Transverse colon (tissue), 4 donors: ENCODE measurements at places on chromosomes 3 and 15. TPM values are rescaled to one million over a fixed set of nuclear protein-coding genes. Genes with fewer than 3 reads are reported as not detected.

- DNase-seq, result no peak
- H3K27ac ChIP-seq, result no peak overlapping the region
- no peak overlapping the region for H3K4me3 ChIP-seq
- H3K36me3 ChIP-seq, result no peaks in the 10 kb centered on the region
These were observed 549.9 kb upstream of the DPPA4 start for GRCh38 chr3:109887293-109887692.

DNA sequence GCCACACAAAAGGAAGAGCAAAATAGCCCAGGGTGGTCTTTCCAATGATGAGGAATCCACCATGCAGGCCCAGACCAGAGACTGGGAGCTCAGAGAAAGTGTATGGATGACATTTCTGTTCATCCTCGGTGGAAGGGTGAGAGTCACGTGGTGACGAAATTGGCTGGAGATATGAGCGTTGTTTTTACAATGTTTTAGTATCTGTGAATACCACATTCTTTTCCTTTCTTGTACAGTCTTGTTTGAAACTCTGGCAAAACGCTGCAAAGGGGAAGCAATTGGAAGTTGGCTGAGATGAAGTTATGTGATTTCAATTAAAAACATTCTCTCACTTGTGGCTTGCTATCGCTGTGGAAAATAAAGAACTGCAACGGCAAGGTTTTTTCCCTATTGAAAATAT is 137.5 kb downstream of the MAGI1 start:
- no peak overlapping the region for H3K4me3 ChIP-seq
- peaks cover 5% of the 10 kb centered on the region for H3K4me1 ChIP-seq
- H3K36me3 ChIP-seq, result no peaks in the 10 kb centered on the region
- DNase-seq, result no peak

DNA sequence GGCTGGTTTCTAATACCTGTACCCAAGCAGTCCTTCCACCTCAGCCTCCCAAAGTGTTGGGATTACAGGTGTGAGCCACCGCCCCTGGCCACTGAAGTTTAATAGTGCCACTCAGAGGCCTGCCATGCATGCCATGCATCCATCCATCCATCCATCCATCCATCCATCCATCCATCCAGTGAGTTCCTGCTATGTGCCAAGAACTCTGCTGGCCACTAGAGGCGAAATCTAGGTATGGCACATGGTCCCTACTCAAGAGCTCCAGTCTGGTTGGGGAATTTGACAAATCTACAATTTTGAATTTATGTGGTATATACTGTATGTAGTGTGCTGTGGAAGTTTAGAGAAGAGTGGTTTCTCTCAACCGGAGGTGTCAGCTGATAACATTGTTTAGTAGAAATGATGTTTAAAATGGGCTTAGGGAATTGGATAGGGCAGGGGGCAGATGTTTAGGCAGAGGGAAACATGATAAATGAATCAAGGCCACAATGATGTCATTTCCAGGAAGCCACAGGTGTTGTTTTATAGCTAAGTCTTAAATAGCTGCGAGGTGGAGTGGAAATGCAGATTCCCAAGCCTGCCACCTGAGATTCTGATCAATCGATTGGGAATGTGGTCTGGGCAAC is 384.4 kb upstream of the C2CD4B start:
- DNase-seq, result peak; percentile 40
- no peak overlapping the region for H3K27ac ChIP-seq
- peaks cover 11% of the 10 kb centered on the region for H3K4me1 ChIP-seq
- H3K27me3 ChIP-seq, result no peaks in the 10 kb centered on the region
- H3K36me3 ChIP-seq, result no peaks in the 10 kb centered on the region

DNA sequence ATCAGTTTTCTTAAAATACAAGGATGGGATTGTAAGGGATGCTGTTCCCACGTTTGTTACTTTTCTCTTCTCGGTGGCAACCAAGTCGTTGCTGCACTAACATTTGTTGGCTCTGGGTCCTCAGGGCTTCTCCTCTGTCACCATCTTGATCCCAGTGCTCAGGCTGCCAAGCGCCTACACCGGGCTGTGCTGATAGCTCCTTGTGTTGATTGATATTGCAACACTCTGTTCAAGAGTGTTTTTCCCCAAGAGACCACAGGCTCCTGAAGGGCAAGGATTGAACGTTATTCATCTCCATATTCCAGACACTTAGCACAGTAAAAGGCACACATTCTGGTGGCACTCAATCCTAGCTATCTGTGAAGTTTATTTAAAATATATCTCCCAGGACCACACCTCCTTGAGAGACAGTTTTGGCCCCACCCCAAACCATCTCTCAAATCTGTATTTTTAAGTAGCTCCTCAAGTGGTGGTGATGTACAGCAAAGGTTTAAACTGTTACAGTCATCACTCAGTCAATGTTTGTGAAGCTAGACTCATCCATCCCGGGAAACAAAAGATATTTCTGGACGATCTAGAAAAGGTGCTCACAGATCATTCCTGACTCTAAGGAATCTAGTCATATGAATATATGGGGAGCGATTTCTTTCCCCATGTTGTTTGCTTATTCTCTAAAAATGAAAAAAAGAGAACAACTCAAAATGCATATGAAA is 38.5 kb upstream of the FOXP1 start:
- H3K36me3 ChIP-seq, result no peaks in the 10 kb centered on the region
- H3K27me3 ChIP-seq, result no peaks in the 10 kb centered on the region
- no peak overlapping the region for H3K4me3 ChIP-seq
- H3K4me1 ChIP-seq, result no peaks in the 10 kb centered on the region
- H3K27ac ChIP-seq, result no peak overlapping the region
- DNase-seq, result no peak

Gene C3orf52
- 58.4 TPM for total RNA-seq
